Smooth muscle cell of the pulmonary artery (primary cell): ENCODE measurements at places on chromosomes 12 and 14. TPM values are rescaled to one million over a fixed set of nuclear protein-coding genes. Genes with fewer than 3 reads are reported as not detected.

KCNA5 gene
- not detected in 2 replicates for total RNA-seq

CRACR2A gene
- 0.69 and 4.3 TPM in 2 replicates for total RNA-seq

KRT83 gene
- total RNA-seq: not detected in 2 replicates

DNAAF2 gene
- total RNA-seq: 6.2 and 7.4 TPM in 2 replicates

GPR84 gene
- total RNA-seq: 0.07 and 0.13 TPM in 2 replicates

BBS10 gene
- total RNA-seq: 15.6 and 21.1 TPM in 2 replicates

RAD9B gene
- 0.40 and 0.46 TPM in 2 replicates for total RNA-seq

ZDHHC22 gene
- not detected in 2 replicates for total RNA-seq

GZMH gene
- not detected in 2 replicates for total RNA-seq

TMEM229B gene
- total RNA-seq: 2.5 and 2.7 TPM in 2 replicates

TAS2R50 gene
- total RNA-seq: 2.9 and 6.5 TPM in 2 replicates

DTX3 gene
- total RNA-seq: 15.6 and 24.3 TPM in 2 replicates

MEG3 gene
- total RNA-seq: 203 and 396 TPM in 2 replicates

IL26 gene
- total RNA-seq: 0.13 and 2.0 TPM in 2 replicates

BDKRB1 gene
- total RNA-seq: 0.91 and 1.3 TPM in 2 replicates

PAN2 gene
- total RNA-seq: 27.6 and 30.9 TPM in 2 replicates

DIO2 gene
- 18.7 and 97.5 TPM in 2 replicates for total RNA-seq

CCDC60 gene
- total RNA-seq: not detected in 2 replicates

RIPK3 gene
- 0.26 TPM in 1 of 2 replicates, not detected in the other for total RNA-seq

EXD2 gene
- 19.2 and 23.3 TPM in 2 replicates for total RNA-seq

SLC25A21 gene
- 0.26 and 0.39 TPM in 2 replicates for total RNA-seq

TAS2R43 gene
- 2.1 TPM in 1 of 2 replicates, not detected in the other for total RNA-seq

GSC gene
- 0.46 TPM in 1 of 2 replicates, not detected in the other for total RNA-seq

TPI1 gene
- total RNA-seq: 1,691 and 1,978 TPM in 2 replicates

ZFHX2 gene
- 0.52 and 0.83 TPM in 2 replicates for total RNA-seq

AQP6 gene
- 0.10 and 0.20 TPM in 2 replicates for total RNA-seq
